Body of pancreas (tissue), 4 donors: ENCODE measurements at places on chromosomes 4 and X.

- DNase-seq: no peak
Measured at GRCh38 chrX:21747558-21747957, 10.4 kb downstream of the SMPX start.

DNA sequence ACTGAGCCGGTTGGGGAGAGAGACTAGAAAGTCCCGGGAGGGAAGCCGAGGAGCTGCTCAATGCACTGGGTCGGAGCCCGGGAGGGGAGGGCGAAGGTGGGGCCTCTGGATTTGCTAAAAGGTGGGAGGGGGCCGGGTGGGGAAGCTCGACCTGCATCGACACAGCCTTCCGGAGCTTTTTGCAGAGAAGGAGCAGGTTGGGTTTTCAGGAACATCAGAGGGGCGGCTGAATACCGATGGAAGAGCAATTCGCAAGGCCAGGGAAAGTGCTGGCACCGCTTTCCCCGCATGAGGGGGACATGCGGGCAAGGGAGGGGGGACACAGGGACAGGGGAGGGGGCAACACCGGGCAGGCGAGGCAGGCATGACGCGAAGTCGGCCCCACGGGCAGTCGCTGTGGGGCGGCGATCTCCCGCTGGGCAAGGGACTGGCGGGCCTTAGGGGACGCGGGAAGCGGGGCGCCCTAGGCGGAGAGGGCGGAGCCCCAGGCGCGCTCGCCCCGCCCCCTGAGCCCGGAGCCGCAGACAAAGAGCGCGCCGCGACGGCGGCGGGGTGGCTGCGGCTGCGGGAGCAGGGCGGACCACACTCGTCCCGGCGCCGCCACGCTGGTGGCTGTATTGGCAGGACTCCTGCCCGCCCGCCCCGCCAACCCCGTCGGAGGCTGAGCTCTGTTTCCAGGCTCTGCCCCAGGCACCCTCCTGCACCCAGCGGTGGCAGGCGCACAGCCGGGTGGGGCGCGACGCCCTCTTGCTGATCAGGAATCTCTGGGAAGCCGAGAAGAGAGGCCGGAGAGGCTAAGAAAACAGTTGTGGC lies 11.6 kb downstream of the PDZD4 start:
- DNase-seq: no peak

- no peak for DNase-seq
Measured at GRCh38 chrX:149628280-149628679, 3.3 kb downstream of the TMEM185A start.

- no peak for DNase-seq
Measured at GRCh38 chr4:162732876-162733275, 433.8 kb downstream of the NAF1 start.

- DNase-seq: no peak
Measured at GRCh38 chr4:168776382-168776781, 233.7 kb downstream of the CBR4 start.
